ENCODE measurements at places on chromosomes 4 and X.

- DNase-seq: peak; percentile 71
Measured at GRCh38 chr4:71266090-71266794, 72.6 kb upstream of the SLC4A4 start.

- DNase-seq: peak; percentile 35
Measured at GRCh38 chr4:175330236-175330635, 412.1 kb downstream of the ADAM29 start.

- DNase-seq: peak; percentile 79
Measured at GRCh38 chr4:78644744-78645330, 93.3 kb downstream of the ANXA3 start.

DNA sequence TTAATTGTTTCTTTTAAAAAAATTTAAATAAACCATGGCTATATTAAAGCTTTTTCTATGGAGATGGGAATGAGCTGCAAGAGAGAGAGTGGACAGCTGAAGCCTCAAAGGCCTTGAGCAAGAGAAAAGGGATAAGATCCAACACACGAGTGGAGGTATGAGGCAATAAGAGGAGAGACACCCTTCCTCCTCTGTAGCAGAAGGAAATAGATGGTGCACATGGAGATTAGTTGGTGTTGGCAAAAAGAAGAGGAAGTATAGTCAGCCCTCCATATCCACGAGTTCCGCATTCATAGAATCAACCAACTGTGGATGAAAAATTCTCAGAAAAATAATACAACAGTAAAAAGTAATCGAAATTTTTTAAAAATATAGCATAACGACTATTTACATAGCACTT lies 3.2 kb downstream of the CXorf38 start:
- DNase-seq: peak; percentile 9

DNA sequence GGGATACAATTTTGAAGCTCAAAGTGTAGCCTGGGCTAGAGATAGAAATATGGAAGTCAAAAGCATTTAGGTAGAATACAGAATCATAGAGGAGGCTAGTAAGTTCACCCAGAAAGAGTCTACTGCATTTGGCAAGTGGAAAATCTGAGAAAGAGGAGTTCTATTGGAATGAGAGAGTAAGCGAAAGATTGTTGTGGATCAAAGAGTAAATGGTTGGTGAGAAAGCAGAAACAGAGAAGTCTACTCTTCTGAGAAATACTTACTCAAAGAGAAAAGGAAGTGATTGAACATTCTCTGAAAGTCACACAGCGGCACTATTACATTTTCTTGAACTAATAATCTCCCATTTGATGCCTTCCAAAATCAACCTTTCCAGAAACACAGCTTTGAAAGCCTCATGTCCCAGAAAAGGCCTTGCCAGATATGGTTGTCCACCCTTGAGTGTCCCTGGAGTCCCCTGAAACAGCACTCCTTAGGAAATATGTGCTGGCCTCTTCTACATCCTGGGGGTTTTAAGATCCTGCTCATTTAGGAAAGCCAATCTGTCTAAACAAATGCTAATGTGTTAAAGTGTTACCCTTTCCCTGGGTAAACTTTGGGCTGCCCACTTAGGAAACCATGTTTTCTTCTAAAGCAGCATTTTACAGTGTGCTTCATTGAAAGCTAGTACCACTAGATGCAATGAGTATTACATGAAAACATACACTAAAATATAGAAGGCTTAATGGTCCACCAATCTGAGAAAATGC lies 132.6 kb downstream of the INPP4B start:
- no peak for DNase-seq

DNA sequence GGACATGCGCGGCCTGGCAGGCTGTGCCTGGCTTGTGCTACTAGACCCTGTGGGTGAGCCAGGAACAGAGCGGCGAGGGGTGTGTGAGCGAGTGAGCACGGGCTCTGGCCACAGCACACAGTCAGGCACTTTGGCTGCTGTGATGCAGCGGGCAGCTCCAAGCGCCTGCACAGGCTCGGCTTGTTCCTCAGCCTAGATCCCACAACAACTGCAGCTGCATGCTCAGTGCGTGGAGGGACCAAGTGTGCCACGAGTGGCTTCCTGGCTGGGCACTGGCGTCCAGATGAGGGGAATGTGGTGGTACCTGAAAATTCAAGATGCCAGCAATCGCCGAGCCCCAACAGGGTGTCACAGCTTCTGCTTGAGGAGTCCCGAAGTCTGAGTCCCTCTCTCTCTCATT lies 1056.6 kb downstream of the RAPGEF2 start:
- DNase-seq: no peak

- DNase-seq: no peak
Measured at GRCh38 chr4:148810461-148810860, 368.2 kb upstream of the NR3C2 start.

DNA sequence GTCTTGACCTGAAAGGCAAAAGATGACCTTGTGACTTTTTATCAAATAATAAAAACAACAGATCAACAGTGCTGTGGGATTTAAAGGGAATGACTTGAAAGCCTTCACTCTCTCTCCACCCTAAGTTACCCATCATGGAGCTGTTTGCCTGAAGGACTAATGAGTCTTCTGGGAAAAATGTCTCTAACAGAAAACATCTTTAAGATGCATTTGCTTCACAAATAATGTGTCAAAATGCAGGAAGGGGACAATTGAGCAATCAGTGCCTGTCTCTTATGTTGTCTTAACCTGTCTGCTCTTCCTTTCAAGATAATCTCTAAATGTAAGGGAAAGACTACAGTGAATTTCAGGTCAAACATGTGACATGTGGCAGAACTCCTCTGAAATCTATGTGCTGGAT lies 766.6 kb downstream of the PDHA2 start:
- no peak for DNase-seq

- DNase-seq: no peak
Measured at GRCh38 chrX:120428309-120428708, 40.8 kb downstream of the LAMP2 start.

DNA sequence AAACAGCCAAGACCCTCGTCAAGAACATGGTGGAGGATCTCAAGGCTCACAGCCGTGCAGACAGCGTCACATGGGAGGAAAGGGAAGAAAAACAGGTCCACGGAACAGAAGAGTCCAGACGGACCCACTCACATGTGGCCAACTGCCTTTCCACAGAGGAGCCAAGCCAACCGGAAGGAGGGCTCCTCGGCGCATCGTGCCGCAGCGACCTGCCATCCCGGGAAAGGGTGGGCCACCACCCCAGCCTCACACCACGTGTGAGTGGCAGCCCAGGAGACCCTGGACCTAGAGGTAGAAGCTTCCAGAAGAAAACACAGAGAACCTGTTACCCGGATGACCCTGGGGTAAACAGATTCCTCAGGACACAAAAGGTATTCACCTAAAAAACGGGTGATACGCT lies 28.4 kb downstream of the CTBP1 start:
- DNase-seq: no peak

- no peak for DNase-seq
Measured at GRCh38 chr4:111128327-111128726, 505.4 kb upstream of the PITX2 start.

DNA sequence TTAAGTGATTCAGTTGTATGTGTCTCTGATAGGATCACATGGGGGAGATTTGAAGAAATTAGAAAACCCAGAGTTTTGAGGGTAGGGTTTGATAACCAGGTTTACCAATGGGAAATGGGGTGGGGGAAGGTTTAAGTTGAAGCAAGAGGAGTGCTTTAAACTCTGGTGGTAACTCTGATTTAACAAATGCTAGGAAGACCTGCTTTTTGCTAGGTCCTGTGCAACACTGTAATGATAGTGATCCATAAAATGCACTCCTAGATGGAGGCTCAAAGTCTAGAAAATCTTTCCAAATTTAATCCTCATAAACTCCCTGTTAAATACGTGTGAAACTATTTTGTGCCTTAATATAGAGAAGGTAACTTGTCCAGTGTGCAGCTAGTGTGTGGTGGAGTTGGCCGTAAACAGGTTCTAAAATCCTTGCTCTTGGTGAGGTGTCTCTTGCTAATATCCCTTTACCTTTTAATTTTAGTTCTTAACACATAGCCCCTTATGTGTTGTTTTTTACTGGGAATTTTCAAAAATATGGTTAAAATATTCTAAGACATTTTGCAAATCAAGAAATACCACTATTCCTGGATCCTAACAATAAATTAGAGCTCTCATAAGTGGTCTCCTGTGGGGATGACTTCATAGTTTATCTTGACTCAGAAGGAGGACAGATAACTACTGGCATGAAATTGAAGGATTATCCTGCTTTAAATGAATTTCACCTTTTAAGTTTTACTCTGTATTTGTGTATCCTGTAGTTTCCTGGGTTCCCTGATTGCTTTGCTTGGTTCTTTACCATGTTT lies 4.1 kb downstream of the RPL34 start:
- no peak for DNase-seq

- peak; percentile 30 for DNase-seq
Measured at GRCh38 chr4:39616651-39617050, 22.0 kb downstream of the SMIM14 start.

- DNase-seq: peak; percentile 62
Measured at GRCh38 chr4:128275346-128275745, 12.3 kb downstream of the PGRMC2 start.

DNA sequence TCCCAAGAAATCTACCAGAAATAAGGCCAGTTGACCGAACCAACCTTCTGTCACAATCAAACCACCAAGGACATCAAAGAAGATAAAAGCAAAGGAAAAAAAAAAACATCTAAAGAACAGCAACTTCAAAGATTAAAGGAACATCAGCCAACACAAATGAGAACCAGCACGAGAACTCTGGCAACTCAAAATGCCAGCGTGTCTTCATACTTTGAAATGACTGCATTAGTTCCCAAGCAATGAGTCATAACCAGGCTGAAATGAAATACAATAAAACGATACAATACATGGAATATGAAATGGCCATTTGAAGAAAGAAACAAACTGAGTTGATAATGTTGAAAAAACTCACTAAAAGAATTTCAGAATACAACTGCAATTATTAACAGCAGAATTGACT lies 611.6 kb upstream of the GRIA3 start:
- no peak for DNase-seq

- peak; percentile 77 for DNase-seq
Measured at GRCh38 chrX:63656871-63657580, 128.0 kb downstream of the ARHGEF9 start.

GRCh38 chr4:118881512-118882146 lies 7.0 kb upstream of the SYNPO2 start:
- no peak for DNase-seq

- no peak for DNase-seq
Measured at GRCh38 chr4:182688081-182688480, 229.1 kb downstream of the DCTD start.

DNA sequence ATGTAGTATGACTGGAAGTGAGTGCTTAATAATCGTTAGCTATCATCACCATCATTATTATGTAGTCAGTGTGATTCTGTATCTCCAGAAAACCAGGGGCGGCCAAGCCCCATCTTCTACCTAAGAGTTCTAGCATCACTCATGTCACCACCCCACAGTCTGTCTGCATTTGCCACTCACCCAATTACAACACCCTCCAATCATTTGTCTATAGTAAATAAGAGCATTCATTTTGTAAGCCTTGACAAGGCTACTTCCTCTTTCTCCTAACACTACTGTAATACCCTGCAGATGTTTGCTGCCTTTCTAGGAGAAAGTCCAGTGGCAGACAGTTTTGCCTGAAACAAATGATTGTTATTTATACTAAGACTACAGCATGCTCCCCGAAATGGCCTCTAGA lies 15.8 kb upstream of the IL21 start:
- DNase-seq: no peak

- peak; percentile 40 for DNase-seq
Measured at GRCh38 chrX:103467156-103467555, 52.1 kb downstream of the RAB40A start.

DNA sequence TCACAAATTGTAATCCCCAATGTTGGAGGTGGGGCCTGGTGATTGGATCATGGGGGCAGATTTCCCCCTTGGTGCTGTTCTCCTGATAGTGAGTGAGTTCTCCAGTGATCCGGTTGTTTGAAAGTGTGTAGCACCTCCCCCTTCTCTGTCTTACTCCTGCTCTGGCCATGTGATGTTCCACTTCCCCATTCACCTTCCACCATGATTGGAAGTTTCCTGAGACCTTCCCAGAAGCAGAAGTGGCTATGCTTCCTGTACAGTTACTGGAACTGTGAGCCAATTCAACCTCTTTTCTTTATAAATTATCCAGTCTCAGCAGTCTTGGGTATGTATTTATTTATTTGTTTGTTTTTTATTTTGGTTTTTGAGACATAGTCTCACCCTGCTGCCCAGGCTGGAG lies 143.2 kb downstream of the CPE start:
- DNase-seq: no peak

DNA sequence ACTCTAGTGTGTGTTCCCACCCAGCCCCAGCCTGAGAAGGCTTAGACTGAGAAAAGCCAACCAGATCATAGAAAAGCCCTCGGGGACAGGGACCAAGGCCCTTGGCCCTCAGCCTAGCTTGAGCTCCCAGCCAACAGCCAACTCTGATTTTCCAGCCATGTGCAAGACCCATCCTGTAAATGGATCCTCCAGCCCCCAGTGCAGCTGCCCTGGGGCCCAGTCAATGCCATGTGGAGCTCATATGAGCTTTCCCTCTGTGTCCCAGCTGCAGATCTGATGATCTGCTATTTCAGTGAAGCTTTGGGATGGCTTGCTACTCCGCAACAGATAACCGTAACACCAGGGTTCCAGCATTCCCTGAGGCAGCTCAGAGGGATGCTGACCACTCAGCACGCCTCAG lies 40.5 kb upstream of the CDKN2AIP start:
- DNase-seq: no peak

DNA sequence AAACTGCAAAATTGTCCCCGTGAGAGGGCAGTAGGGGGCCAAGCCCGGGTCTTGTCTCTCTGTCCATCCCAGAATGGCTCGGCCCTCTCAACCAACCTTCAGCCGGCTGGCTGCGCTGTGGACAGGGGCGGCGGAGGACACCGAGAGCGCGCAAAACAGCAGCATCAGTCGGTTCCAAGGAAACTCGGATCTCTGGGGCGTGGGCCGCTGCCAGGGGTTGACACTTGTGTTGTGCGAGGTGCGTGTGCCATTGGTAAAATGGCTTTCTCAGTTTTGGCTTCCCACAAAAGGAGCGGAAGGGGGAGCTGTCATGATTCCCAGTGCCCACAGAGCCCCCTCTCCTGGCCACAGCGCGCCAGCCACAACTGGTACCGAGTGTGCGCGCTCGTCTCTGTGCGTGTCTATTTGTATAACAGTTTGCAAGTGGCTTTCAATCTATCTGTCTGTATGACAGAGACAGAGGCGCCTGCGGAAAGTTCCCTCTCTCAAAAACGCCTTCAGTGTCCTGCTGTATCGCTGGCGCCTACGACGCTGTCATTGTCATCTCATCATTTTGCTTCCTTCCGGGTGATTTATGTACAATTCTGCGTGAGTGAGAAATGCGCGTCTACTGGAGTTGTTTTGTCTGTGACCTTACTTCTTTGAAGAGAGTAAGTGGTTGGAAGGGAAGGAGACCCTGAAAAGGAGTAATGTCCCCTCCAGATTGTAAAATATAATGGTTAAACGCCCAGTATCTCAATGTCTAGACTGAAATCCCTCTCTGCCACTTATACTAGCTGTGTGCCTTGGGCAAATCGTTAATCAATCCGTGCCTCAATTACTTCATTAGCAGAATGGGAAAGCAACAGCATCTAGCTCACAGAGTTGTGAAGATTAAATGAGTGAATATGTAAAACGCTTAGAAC lies 1.8 kb downstream of the DKK2 start:
- DNase-seq: peak; percentile 53

Data from HCEC 1CT (cell line).